ENCODE measurements at places on chromosomes 16 and 17. TPM values are rescaled to one million over a fixed set of nuclear protein-coding genes. Genes with fewer than 3 reads are reported as not detected.

DNA sequence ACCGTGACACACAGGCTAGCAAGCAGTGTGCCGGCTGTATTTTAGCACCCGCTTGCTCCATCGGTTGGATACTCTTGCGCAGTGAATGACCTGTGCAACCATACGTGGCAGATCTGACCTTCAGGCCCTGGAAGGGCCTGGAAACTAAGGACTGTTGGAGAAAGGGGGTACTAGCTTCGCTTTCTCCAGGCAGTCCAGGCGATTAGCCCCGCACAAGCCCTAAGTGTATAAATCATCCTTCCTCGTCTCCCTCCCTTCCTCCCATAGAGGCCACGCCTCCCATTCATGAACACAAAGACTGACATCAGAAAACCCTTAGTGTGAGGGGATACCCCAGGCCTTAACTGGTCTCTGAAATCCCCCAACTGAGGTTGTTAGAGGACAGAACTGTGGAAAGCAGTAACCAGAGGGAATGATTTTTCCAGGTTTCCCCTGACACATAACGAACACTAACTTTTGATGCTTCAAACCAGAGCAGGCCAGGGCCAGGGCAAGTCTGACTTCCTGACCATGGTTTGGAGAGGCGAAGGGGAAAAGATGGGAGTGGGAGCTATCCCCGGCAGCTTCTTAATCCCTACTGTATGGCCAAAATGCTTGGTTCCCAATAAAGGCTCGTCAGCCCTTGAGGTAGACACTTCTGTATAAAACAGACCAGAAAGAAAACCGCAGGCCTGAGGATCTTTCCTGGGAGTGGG, 1.4 kb upstream of the DYNLL2 start:
- no peak for DNase-seq

GRCh38 chr17:3885271-3885670, 7.6 kb downstream of the CAMKK1 start:
- no peak for DNase-seq

DNA sequence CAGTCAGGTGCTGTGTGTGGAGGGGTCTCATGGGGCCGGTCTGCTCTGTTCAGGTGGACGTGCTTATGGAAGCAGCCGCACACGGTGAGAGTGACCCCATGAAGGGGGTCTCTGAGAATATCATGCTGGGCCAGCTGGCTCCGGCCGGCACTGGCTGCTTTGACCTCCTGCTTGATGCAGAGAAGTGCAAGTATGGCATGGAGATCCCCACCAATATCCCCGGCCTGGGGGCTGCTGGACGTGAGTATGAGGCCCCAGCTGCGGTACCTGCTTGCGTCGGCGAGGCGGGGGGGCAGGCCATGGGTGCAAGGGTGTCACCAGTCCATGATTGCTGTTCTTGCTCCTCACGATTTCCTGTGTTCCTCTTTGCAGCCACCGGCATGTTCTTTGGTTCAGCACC, 27.9 kb downstream of the POLR2A start:
- no peak for DNase-seq

DNA sequence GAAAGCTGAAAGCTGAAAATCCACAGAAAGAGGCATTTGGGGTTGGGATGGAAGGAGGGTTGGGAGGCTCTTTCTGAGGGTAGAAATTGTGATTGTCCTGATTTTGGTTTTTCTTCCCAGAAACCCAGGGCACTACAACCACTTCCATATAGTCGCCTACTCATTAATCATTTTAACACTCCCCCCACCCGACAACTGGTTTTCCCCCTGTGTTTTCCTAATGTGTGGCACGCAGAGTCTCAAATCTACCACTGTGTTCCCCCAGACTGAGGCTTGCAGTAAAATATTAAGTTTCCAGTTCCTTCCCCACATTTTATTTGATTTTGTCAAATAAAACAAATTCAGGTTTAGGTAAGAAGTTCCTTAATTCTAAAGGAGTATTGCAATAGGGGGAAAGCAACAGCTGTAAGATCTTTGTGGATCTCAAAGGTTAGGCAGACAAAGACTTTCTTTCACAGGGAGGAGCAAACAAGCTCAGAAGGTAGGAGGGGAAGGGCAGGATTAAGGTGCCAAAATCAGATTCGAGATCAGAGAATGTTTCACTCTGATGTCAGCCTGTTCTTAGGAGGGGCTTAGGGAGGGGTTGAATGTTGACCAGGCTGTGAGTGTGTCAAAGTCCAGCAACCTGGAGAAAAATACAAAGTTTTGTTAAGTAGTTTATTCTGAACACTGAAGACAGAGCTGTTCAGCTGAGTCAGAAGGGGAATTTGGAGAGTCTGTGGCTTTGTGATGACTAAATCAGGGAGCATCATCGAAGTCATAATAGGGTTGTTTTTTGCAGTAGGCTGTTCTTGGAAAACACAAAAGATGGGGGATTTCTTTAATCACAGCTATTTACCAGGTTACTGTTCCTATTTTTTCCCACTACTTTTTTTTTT, 3.6 kb downstream of the ZNF267 start:
- DNase-seq: peak; percentile 89

DNA sequence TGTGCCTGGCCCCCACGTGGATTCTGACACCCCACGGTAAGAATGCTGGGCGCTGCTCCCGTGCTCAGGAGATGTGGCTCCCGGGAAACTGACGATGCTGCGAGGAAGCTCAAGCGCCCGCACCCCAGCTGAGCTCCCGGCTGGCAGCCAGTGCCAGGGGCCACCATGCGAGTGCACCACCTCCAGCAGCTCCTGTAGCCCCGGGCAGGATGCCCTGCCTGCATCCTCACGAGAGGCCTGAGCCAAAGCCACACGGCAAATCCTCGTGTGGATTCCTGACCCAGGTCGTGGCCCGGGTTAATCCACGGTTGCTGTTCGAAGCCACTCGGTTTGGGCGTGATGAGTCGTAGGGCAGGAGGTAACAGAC, 11.6 kb upstream of the DPEP1 start:
- DNase-seq: no peak

GRCh38 chr17:33712120-33712519, 419.0 kb upstream of the ASIC2 start:
- DNase-seq: no peak

- DNase-seq: peak; percentile 14
Measured at GRCh38 chr16:74465281-74465680, 44.0 kb upstream of the CLEC18B start.

- no peak for DNase-seq
Measured at GRCh38 chr17:11598274-11599221, at the start of gene DNAH9. DNAH9 (plus strand) TSS chr17:11598470; CDS start chr17:11598499, 29 bp downstream.

The TRIM72 gene
- total RNA-seq: 56.5 TPM

The CTRB2 gene
- total RNA-seq: not detected

The PSMB3 gene
- 233 TPM for total RNA-seq
